ENCODE measurements at places on chromosomes 5 and 9.

GRCh38 chr5:54458221-54458620, 2.7 kb downstream of the HSPB3 start:
- no peak for DNase-seq

- no peak for DNase-seq
Observed at GRCh38 chr5:167696558-167697314, 594.7 kb upstream of the WWC1 start.

DNA sequence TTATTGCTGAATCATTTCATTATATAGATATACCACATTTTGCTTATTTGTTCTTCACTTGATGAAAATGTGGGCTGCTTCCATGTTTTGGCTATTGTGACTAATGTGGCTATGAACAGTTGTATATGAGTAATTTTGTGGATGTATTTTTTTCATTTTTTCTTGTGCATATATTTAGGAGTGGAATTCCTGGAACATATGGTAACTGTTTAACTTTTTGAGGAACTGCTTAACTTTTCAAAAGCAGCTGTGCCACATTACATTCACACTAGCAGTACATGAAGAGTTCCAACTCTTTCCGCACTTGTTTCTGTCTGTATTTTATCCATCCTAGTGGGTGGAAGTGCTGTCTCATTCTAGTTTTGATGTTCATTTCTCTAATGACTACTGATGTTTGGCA, 67.8 kb downstream of the JAK2 start:
- DNase-seq: peak; percentile 83

DNA sequence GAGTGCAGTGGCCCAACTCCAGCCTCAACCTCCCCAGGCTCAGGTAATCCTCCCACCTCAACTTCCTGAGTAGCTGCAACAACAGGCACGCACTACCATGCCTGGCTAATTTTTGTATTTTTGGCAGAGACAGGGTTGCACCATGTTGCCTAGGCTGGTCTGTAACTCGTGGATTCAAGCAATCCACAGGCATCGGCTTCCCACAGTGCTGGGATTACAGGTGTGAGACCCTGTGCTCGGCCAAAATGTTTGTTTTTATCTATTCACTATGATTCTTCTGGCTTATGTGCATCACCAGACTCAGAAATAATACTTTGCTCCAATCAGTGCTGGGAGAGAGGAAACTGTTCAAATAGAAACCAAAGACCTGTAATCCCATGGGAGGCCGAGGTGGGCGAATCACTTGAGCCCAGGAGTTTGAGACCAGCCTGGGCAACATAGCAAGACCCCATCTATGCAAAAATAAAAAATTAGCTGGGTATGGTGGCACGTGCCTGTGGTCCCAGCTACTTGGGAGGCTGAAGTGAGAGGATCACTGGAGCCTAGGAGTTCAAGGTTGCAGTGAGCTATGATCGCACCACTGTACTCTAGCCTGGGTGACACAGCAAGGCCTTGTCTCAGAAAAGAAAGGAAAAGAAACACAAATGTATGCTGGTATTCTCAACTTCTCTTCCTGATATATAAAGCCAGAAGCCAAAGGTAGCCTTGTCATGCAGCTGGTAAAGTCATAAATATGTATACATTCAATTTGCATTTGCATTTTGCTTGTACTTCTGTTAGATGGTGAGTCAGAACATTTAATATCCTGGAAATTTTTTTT, 4.5 kb downstream of the PIP5K1B start:
- DNase-seq: no peak

DNA sequence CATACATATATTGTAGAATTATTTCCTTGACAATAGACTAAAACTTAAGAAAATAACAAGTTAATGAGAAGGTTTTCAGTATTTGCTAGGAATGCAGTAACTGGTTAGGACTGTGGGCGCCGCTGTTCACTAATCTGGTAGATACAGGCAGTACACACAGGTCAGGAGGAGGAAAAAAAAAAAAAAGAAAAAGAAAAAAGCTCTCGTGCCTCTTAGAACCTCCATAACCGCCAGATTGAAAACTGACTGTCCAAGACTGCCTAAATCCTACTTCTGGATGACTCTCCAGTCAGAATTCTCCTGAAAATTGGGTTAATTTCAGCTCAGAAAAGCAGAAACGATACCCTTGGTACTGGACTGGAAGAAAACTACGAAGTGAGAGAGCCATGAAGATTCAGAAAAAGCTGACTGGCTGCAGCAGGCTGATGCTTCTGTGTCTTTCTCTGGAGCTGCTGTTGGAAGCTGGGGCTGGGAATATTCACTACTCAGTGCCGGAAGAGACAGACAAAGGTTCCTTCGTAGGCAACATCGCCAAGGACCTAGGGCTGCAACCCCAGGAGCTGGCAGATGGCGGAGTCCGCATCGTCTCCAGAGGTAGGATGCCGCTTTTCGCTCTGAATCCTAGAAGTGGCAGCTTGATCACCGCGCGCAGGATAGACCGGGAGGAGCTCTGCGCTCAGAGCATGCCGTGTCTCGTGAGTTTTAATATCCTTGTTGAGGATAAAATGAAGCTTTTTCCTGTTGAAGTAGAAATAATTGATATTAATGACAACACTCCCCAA, at the start of gene PCDHGA1:
Gene PCDHGA1 (plus strand): TSS at position 216 of the 782 bp plus-strand sequence.
- peak; percentile 40 for DNase-seq

- peak; percentile 47 for DNase-seq
Observed at GRCh38 chr9:87545858-87546257, 48.2 kb downstream of the DAPK1 start.

DNA sequence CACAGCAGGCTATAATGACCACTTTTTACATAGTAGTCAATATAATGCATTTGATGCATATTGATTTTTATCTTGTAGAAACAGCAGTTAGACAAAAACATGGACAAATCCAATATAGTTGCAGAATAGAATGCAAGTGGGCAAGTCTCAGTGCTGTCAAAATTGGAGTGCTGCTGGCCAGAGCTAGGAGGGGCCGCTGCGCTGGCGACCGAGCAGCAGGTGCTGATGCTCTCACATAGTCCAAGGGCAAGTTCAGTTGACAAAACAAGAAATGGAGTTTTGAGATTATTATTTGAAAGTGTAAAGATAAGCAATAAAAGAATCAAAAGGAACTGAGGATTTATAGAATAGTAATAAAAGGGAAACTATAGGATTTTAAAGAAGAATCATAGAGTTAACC, 60.6 kb upstream of the CDK20 start:
- no peak for DNase-seq

DNA sequence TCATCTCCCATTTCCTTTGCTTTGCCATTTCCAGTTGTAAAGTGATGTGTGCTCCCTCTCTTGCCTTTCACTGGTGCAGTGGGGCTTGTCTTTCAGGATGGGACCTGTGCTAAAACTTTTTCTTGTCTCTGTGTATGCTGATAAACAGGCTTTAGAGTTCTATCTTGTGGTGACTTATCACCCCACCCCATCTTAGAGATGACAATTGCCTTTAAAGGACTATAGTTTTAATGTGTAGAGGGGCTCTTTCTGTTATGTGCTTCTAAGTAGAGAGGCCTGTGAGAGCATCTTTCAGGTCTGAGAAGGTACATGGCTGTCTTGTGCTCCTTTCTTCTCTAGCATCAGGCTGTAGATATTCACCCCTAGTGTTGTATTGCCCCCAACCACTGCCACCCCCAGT, 21.9 kb downstream of the MAN2A1 start:
- no peak for DNase-seq

DNA sequence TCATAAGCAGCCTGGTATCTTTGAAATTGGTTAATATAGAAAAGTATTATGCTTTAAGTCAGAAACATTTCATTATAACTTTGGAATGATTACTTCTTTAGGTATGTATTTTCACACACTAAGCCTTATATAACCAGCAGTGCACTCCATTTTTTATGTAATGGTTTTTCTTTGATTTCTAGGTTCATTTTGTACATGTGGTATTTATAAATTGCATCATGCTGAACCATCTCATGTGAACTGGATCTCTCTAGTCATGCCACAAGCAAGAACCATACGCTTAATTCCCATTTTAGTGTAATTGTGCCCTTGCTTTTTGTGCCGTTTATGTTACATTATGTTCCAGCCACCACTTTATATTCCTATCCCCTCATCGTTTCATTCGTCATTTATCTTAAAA, 38.6 kb upstream of the SRP19 start:
- no peak for DNase-seq

DNA sequence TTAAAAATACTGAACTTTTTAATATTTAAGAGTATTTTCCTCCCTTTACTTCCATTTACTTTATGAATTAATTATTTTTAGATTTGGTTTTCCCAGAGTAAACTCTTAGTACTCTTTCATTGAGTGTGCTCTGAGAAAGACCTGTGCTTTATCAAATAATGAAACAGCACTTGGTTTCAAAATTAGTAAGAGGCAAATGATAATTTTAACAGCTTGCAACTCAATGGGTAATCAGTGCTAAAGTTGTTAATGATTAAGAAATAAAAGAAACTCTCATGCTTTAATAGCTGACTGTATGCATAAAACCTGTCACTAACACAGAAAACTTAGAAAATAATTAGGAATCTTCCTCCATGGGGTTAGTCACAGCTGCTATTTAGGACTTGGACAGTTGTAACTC, 244.4 kb downstream of the RFX3 start:
- DNase-seq: no peak

- no peak for DNase-seq
Observed at GRCh38 chr5:38999037-38999436, 75.2 kb downstream of the RICTOR start.

- peak; percentile 93 for DNase-seq
Observed at GRCh38 chr5:139648205-139649081, at the start of gene CXXC5. Gene CXXC5, plus strand, starts transcription at chr5:139648349. Its CDS starts 32,175 bp downstream, at chr5:139680524.

DNA sequence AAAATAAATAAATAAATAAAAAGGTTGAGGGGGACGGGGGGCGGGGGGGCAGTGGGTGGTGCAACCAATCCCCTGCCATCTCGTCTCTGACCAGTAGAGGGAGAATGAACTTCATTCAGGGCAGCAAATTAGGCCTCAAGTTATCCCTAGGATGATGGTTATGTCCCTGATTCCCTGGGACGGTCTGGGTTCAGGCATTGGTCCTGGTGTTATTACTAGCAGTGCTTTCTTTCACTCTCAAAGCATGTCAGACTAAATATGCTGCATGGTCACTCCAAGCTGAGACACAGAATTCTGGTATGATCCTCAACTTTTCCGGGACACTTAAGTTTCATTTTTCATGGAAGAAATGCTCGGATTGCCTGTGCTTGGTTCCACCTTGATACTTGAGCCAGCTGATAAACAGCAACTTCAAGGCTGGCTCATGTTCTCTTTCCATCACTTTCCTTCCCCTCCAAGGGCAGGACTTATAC, 59.4 kb downstream of the DAP start:
- peak; percentile 77 for DNase-seq

DNA sequence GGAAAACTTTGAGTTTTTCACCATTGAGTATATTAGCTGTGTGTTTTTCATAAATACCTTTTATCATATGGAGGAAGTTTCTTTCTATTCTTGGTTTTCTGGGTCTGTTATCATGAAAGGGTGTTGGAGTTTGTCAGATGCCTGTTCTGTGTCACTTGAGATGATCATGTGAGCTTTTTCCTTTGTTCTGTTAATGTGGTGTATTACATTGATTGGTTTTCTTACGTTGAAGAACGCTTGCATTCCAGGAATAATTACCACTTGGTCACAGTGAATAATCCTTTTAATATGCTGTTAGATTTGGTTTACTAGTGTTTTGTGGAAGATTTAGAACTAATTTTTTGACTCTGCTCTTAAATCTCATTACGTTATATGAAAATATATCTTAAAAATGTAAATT, 7.8 kb downstream of the PLEKHG4B start:
- no peak for DNase-seq

GRCh38 chr5:41151564-41151963, 61.8 kb downstream of the C6 start:
- peak; percentile 67 for DNase-seq

DNA sequence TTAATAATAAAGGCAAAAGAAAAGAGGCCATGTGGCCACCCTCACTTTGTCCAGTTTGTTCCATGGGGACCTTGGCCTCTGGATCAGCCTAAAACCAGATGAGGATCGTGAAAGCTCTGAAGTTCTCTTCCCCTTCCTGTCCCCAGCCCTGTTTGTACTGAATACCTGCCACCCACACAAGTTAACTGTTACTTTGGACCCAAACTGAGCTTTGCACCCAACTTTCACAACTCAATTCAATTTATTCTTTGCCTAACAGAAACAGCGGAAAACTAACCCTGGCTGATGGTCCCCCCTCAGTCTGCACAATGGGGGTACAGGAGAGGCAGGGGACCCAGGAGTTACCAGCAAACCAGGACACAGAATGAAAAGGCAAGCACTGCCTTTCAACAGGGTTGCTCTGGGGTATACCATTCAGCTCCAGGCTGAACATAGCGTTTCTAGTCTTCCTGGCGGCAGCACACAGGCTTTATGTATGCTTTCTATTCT, 28.2 kb downstream of the ABCA1 start:
- DNase-seq: no peak

GRCh38 chr5:123811831-123812230, 299.9 kb downstream of the CSNK1G3 start:
- DNase-seq: no peak

GRCh38 chr5:59599729-59600128, 293.8 kb downstream of the PDE4D start:
- DNase-seq: no peak

- peak; percentile 93 for DNase-seq
Observed at GRCh38 chr5:66553916-66554575, 42.1 kb upstream of the MAST4 start.

- no peak for DNase-seq
Observed at GRCh38 chr5:61234019-61234418, 71.8 kb upstream of the SMIM15 start.

DNA sequence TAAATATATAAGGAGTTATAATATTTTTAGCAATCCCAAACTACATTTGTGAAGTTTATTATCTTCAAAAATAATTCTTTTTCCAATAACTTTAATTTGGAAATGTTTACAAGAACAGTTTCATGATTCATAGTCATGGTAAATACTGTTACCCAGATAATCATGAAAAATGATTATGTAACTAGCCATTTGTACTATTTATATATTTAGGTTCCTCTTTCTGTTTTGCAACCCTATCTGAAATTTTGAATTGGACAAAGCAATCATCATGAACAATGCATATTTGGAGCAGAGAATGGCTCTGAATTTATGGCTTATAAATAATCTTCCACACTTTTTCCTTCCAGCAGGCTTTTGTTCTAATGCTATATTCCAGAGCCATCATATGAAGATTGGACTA, 499.7 kb downstream of the SLCO4C1 start:
- DNase-seq: no peak

All from fibroblast of lung (primary cell).